ENCODE measurements at places on chromosomes 6 and 20.

DNA sequence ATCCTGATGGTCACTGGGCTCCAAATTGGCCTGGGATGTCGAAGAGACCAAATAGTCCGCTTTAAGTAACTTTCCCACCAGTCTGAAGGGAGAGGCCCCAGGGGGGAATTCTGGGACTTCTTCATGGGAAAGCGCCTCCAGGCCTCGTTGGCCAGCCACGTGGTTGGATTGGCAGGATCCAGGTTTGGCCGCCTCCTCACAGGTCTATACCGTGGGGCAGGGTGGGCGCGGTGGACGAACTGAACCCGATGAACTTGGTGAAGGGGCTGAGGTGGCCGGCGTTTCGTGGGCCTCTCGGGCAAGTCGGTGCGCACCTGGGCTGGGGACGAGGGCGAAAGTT lies 297 bp downstream of the POM121L2 start:
- H3K4me3 ChIP-seq: no peak overlapping the region
- peaks cover 13% of the 10 kb centered on the region for H3K4me1 ChIP-seq
- DNase-seq: no peak

- H3K4me3 ChIP-seq: no peak overlapping the region
- no peak for DNase-seq
- H3K36me3 ChIP-seq: no peaks in the 10 kb centered on the region
- H3K27ac ChIP-seq: no peak overlapping the region
- no peaks in the 10 kb centered on the region for H3K27me3 ChIP-seq
- H3K4me1 ChIP-seq: peaks cover 20% of the 10 kb centered on the region
These were observed 10.1 kb downstream of the FIG4 start for GRCh38 chr6:109701221-109701620.

- H3K27me3 ChIP-seq: no peaks in the 10 kb centered on the region
- H3K27ac ChIP-seq: no peak overlapping the region
- peaks cover 22% of the 10 kb centered on the region for H3K4me1 ChIP-seq
- H3K36me3 ChIP-seq: no peaks in the 10 kb centered on the region
These were observed 165.4 kb downstream of the NFATC2 start for GRCh38 chr20:51377132-51377531.

GRCh38 chr6:138012682-138013081 lies 94.5 kb downstream of the PERP start:
- no peak for DNase-seq
- no peaks in the 10 kb centered on the region for H3K27me3 ChIP-seq
- H3K4me1 ChIP-seq: no peaks in the 10 kb centered on the region
- H3K4me3 ChIP-seq: no peak overlapping the region

GRCh38 chr6:150634176-150634963 lies 34.7 kb downstream of the PLEKHG1 start:
- DNase-seq: peak; percentile 75
- H3K36me3 ChIP-seq: peaks cover 6% of the 10 kb centered on the region
- peaks cover 80% of the 10 kb centered on the region for H3K4me1 ChIP-seq
- peak overlapping the region; percentile 84 for H3K4me3 ChIP-seq

GRCh38 chr6:113719545-113719944 lies 137.6 kb upstream of the MARCKS start:
- no peak overlapping the region for H3K27ac ChIP-seq
- H3K4me1 ChIP-seq: peaks cover 5% of the 10 kb centered on the region
- no peaks in the 10 kb centered on the region for H3K36me3 ChIP-seq
- no peak overlapping the region for H3K4me3 ChIP-seq
- no peak for DNase-seq

- no peak for DNase-seq
- no peaks in the 10 kb centered on the region for H3K4me1 ChIP-seq
- H3K27me3 ChIP-seq: peaks cover 4% of the 10 kb centered on the region
- no peak overlapping the region for H3K27ac ChIP-seq
These were observed 31.7 kb upstream of the MAS1L start for GRCh38 chr6:29519291-29520010.

DNA sequence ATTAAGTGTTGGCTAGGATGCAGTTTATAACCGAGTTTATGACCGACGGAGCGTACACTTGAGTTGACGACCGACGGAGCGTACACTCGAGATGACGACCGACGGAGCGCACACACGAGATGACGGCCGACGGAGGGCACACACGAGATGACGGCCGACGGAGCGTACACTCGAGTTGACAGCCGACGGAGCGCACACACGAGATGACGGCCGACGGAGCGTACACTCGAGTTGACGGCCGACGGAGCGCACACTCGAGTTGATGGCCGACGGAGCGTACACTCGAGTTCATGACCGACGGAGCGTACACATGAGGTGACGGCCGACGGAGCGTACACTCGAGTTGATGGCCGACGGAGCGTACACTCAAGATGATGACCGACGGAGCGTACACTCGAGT lies 119.8 kb downstream of the HUS1B start:
- H3K36me3 ChIP-seq: peaks cover 23% of the 10 kb centered on the region
- no peak overlapping the region for H3K27ac ChIP-seq
- H3K27me3 ChIP-seq: no peaks in the 10 kb centered on the region
- no peak for DNase-seq

DNA sequence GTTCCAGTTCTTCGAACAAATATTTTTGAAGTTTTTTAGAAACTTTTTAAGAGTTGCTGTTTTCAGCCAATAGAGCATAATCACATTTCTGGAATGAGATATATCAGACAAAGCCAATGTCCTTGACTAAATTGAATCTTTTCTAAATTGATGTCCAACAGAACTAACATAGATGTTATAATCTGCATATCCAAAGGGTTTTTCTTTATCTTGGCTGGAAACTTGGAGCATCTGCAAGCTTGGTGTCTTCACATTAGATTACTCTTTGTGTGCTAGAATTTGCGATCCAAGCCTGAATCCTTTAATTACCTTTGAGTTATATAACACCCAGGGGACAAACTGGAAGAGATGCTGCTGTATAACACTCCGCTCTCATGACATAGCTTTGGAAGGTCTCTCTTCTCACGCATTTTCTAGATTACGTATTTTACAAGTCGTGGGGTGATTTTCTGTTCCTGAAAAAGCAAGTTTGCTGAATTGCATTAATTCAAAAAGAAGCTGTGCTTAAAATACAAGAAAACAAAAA lies 64.4 kb upstream of the FUCA2 start:
- H3K4me3 ChIP-seq: no peak overlapping the region
- no peaks in the 10 kb centered on the region for H3K36me3 ChIP-seq
- no peak for DNase-seq
- H3K4me1 ChIP-seq: no peaks in the 10 kb centered on the region

DNA sequence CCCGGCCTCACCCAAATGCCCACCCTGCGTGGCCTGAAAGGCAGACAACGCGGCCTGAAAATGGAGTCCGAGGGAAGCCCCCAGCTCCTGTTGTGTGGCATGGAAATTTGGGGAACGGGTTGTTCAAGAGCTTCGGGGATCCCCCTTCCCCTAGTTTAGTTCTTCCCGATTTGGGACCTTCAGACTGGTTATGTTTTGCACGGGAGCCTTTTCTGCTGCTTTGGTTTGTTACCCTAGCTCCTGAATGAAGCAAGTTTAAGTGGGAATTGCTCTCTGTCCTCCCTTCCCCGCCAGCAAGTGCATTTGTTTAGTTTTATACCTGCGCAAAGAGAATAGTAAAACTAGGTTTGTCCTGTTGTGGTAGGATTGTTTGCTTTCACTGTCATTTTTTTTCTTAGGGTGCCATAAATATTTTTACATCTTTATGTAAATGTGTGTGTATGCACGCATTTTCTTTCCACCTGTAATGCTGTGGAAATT lies 604 bp downstream of the SH3BGRL2 start:
- H3K4me3 ChIP-seq: peak overlapping the region; percentile 38
- H3K27ac ChIP-seq: no peak overlapping the region
- peaks cover 22% of the 10 kb centered on the region for H3K27me3 ChIP-seq
- no peak for DNase-seq
- no peaks in the 10 kb centered on the region for H3K36me3 ChIP-seq

DNA sequence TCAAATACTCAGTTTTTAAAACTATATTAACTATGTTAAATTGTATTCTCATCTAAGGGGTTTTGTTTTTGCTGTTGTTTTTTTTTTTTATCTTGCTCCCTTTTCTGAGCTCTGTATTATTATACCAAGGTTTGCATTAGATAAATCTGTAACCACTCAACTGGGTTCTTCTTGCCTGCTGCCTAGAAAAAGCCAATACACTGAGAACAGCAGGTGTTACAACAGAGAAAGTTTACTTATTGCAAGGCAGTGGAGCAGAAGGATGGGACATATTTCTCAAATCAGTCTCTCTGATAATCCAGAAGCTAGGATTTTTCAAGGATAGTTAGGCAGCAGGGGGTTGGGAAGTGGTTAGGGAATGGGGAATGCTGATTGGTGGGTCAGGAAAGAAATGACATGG lies 378.8 kb upstream of the PLCB4 start:
- no peaks in the 10 kb centered on the region for H3K36me3 ChIP-seq
- no peak overlapping the region for H3K27ac ChIP-seq
- H3K4me1 ChIP-seq: no peaks in the 10 kb centered on the region
- H3K4me3 ChIP-seq: no peak overlapping the region
- H3K27me3 ChIP-seq: no peaks in the 10 kb centered on the region
- DNase-seq: no peak

DNA sequence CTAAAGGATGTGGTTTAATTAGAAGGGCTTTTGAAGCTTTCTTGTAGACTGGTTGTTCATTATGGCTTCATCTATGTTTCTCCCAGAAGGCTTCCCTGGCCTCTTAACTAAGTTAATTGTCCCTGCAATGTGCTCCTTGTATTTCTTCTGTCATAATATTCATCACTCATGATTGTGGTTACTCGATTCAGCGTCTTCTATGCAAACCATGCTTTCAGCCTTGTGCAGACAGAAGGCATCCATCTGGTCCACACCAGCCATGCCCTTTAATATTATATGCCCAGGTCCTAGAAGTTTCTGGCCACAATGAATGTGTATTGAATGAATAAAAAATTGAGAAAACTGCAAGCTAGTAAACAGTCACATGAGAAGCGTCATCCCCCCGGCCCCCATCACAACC lies 163.2 kb downstream of the KHDC1L start:
- H3K27ac ChIP-seq: no peak overlapping the region
- DNase-seq: no peak
- H3K4me1 ChIP-seq: no peaks in the 10 kb centered on the region
- no peaks in the 10 kb centered on the region for H3K36me3 ChIP-seq

DNA sequence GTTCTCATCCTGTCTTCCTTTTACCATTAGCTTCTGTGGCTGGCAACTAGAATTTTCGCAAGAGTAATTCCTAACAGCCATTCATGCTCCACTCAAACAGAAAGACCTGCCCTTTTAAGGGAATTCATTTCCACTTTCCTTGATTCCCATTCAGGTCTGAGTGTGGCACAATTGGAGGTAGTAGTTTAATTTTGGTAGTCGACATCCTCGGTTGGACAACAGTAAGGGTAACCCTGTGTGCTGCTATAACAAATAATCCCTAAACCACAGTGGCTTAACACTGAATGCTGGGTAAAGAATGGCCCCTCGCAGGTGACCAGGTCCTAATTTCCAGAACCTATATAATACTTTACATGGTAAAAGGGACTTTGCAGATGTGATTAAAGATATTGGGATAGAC lies 142.9 kb downstream of the BMP7 start:
- DNase-seq: no peak
- no peaks in the 10 kb centered on the region for H3K36me3 ChIP-seq
- H3K4me3 ChIP-seq: no peak overlapping the region
- H3K27me3 ChIP-seq: no peaks in the 10 kb centered on the region
- no peak overlapping the region for H3K27ac ChIP-seq
